ENCODE measurements at places on chromosomes 5 and 9. TPM values are rescaled to one million over a fixed set of nuclear protein-coding genes. Genes with fewer than 3 reads are reported as not detected.

DNA sequence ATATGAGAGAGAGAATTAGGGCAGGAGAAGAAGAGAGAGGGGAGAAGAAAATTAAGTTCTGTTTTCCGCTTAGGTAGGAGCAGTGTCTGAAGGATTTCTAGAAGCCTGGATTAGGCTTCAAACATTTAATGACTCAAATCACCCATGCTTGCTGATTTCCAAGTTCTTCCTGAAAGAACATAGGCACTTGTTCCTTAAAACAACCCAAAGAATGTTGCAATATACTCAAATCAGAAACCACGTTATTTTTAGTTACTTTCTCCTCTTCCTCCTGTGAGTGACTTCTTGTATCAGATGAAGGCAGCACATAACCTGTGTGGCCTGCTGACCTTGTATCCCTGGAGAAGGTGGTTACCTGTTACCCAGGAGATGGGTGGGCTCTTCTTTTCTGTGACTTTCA, 351.5 kb upstream of the KLF4 start:
- no peak for DNase-seq
- H3K4me1 ChIP-seq: no peaks in the 10 kb centered on the region
- H3K27ac ChIP-seq: no peak overlapping the region

DNA sequence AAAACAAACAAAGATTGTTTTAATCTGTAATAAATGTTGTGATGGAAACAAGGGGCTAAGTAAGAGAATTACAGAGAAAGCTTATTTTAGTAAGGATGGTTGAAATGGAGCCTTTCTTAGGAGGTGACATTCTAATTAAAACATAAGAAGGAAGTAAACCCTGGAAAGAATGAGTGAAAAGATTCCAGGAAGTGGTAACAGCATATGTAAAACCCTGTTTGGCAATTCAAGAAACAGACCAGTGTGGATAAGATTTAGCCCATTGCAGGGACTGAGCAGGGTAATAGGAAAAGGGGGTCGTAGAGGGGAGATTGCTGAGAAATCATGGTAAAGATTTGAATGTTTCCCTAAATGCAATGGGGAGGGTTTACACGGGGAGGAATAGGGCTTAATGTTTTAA, 21.6 kb upstream of the PIP5K1B start:
- DNase-seq: no peak
- no peak overlapping the region for H3K4me3 ChIP-seq
- H3K36me3 ChIP-seq: no peaks in the 10 kb centered on the region
- peaks cover 52% of the 10 kb centered on the region for H3K27me3 ChIP-seq
- no peak overlapping the region for H3K27ac ChIP-seq

DNA sequence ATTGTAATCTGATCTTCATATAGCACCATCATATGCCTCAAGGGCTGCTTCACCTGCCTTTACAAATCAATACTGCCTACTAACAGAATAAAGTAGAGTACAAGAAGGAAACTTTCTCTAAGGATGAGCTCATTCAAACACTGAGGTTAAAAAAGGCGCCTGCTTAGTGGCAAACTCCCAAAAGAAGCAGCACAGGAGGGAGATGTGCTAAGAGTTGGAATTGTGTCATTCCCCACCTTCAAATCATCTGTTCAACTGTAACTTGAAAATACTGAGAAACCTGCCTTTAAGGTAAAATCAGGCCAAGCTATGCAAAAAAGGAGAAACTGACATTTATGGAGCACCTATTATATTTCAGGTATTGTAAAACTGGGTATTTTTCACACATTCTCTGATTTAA, 560.6 kb downstream of the PTPRD start:
- no peak overlapping the region for H3K27ac ChIP-seq
- peaks cover 13% of the 10 kb centered on the region for H3K4me1 ChIP-seq
- H3K36me3 ChIP-seq: no peaks in the 10 kb centered on the region
- no peak for DNase-seq
- H3K27me3 ChIP-seq: no peaks in the 10 kb centered on the region
- H3K4me3 ChIP-seq: no peak overlapping the region

GRCh38 chr5:107112216-107112615, 558.5 kb downstream of the EFNA5 start:
- DNase-seq: no peak
- H3K4me3 ChIP-seq: no peak overlapping the region
- H3K36me3 ChIP-seq: no peaks in the 10 kb centered on the region
- H3K27ac ChIP-seq: no peak overlapping the region
- H3K4me1 ChIP-seq: peaks cover 9% of the 10 kb centered on the region
- H3K27me3 ChIP-seq: no peaks in the 10 kb centered on the region

GRCh38 chr5:66675406-66675805, 79.2 kb downstream of the MAST4 start:
- no peak overlapping the region for H3K27ac ChIP-seq
- no peaks in the 10 kb centered on the region for H3K27me3 ChIP-seq
- no peak for DNase-seq
- H3K4me3 ChIP-seq: no peak overlapping the region
- H3K4me1 ChIP-seq: peaks cover 13% of the 10 kb centered on the region

GRCh38 chr9:120453792-120454191, 126.2 kb downstream of the CDK5RAP2 start:
- H3K27ac ChIP-seq: no peak overlapping the region
- H3K4me3 ChIP-seq: no peak overlapping the region
- peaks cover 8% of the 10 kb centered on the region for H3K36me3 ChIP-seq
- H3K4me1 ChIP-seq: no peaks in the 10 kb centered on the region
- DNase-seq: no peak

MYMK gene
- total RNA-seq: not detected

All from neural progenitor cell (in vitro differentiated cells).